Stimulated activated CD8-positive, alpha-beta memory T cell treated with anti-CD3 and anti-CD28 coated beads, Interleukin-4, amount 100 ng/mL, for 4 hours (primary cell): ENCODE measurements at places on chromosomes 7 and 10.

DNA sequence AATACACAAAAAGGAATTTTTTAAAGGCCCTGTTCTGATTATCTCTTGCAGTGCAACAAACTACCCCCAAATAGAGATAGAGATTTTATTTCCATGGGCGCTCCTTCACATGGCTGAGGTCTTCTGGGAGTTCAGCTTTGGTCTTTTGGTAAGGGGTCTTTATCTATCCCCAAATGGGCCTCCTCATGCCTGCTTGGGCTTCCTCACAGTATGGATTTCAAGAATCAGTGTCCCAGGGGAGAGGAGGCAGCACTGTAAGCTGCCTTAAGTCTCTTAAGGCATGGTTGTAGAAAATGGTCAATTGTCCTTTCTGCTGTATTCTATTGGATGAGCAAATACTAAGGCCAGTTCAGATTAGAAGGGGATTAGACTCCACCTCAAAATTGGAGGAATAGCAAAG, 966.2 kb downstream of the TYW1 start:
- no peak for DNase-seq

DNA sequence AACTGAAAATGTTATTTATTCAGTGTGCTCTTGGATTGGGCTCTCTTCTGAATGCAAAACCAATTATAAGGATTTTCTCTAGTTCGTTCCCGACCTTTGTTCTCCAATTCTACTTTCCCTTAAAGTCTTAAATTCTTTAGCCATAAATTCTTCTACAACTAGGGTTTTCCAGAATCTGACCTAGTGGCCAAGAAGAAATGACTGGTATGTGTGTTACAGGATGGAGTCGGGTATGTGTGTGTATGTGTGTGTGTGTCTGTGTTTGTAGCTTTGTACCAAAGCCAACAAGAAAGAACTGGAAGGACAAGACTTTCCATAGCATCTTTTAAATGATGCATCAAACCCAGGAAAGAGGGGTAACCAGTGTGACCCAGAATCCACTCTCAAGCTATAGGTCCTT, 25.8 kb upstream of the LEP start:
- no peak for DNase-seq

DNA sequence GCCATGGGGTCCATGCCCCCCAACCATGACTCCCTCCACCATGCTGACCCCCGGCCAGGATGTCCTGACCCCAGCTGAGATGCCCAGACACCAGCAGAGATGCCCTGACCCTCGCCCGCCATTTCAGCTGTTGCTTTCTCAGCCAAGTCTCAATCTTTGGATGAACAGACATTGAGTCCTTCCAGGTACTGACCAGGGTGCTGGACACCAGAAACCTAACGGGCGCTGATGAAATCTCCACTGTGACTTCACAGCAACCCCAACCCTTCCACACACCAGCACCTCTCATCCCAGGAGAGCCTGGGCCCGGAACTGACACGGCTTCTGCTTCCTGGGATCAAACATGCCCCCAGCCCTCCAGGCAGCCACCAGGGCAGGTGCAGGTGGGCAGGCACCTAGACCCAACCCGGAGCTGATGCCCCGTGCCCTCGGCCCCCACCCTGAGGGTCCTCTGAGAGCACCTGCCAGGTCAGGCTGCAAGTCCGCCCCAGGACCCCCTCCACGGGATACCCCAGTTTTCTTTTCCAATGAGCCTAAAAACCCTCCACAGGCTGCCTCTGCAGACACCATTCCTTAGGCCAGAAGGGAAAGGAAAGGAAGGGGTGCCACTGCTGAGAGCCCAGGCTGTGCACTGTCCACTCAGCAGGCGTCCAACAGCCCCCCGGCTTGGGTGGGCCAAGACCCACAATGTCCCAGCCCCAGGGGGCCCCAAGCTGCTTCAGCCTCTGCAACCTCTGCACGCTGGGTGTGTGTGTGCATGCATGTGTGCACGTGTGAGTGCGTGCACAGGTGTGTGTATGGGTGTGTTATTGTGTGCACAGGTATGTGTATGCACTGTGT, 43.4 kb upstream of the PDGFA start:
- DNase-seq, result no peak

- DNase-seq, result no peak
These were observed 38.0 kb downstream of the EGFR start for GRCh38 chr7:55056577-55057480.

- no peak for DNase-seq
These were observed 40.0 kb downstream of the TNKS2 start for GRCh38 chr10:91838199-91838598.

DNA sequence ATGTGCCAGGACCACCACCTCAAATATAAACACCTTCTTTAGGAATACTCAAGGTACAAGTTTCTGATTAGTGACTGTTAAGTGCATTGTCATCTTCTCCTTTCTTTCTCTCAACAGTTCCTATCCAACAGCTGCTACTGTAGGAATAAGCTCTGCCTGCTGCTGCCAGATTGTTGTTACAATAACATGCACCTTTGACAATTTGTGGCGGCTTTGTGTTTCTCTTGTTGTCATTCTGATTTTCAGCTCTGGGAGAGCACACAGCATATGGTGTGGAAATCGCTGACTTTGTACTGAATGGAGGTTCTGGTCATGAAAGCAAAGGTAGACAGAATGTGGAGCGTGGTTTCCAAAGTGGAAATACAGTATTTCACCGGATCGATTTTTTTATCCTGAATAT, 182.8 kb downstream of the SEC23IP start:
- no peak for DNase-seq

- no peak for DNase-seq
These were observed 99.3 kb downstream of the COL13A1 start for GRCh38 chr10:69901022-69901421.

- no peak for DNase-seq
These were observed 87.6 kb upstream of the IL6 start for GRCh38 chr7:22639396-22639795.

DNA sequence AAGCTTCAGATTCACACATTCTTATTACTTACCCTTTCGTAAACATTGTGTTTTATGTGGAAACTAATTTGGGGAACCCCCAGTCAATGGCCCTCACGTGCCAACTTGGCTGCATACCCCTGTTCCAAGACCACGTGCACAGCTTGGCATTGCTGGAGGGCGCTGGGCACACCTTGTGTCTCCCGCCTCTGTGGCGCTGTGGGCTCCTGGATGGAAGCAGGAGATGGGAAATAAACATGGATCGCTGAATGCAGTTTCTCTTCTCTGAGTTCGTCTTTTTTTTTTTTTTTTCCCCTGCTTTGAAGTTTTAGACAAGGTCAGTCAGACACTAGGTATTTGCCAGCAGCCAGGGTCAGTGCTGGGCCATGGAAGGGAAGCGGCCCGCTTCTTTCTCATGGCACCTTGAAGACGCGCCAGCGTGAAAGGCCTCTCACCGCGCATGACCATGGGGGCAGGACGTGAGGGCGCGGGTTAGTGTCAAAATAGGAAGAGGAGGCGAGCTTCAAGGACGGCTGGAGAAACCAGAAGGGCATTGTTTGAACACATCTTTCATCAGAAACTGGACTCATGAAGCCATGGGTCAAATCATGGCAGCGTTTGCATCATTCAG, 27.3 kb downstream of the BNIP3 start:
- DNase-seq, result no peak
